ENCODE measurements at places on chromosomes 2 and 18. TPM values are rescaled to one million over a fixed set of nuclear protein-coding genes. Genes with fewer than 3 reads are reported as not detected.

DNA sequence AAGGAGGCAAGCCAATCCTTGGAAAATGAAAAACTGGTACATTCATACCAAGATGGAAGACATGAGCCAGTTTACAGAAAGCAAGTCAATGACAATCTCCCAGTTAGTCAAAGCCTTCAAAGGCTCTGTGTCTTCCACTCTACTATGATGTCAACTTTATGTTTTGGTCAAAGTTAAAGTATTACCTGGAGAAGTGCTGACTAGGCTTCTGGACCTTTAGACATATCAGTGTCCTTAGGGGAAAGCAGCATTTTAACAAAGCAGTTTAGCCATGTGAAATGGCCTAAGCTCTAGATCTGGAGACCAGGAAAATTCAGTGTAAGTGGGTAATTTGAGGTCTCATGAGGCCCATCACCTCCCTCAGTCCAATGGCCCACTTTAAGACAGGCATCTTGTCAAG, 30.8 kb downstream of the AAK1 start:
- no peak for DNase-seq
- H3K4me3 ChIP-seq: no peak overlapping the region
- H3K27me3 ChIP-seq: no peaks in the 10 kb centered on the region
- no peak overlapping the region for H3K27ac ChIP-seq
- peaks cover 14% of the 10 kb centered on the region for H3K36me3 ChIP-seq

- no peaks in the 10 kb centered on the region for H3K36me3 ChIP-seq
- DNase-seq: no peak
- H3K4me1 ChIP-seq: peaks cover 31% of the 10 kb centered on the region
- H3K4me3 ChIP-seq: no peak overlapping the region
Measured at GRCh38 chr2:166361351-166362153, 14.2 kb downstream of the SCN9A start.

DNA sequence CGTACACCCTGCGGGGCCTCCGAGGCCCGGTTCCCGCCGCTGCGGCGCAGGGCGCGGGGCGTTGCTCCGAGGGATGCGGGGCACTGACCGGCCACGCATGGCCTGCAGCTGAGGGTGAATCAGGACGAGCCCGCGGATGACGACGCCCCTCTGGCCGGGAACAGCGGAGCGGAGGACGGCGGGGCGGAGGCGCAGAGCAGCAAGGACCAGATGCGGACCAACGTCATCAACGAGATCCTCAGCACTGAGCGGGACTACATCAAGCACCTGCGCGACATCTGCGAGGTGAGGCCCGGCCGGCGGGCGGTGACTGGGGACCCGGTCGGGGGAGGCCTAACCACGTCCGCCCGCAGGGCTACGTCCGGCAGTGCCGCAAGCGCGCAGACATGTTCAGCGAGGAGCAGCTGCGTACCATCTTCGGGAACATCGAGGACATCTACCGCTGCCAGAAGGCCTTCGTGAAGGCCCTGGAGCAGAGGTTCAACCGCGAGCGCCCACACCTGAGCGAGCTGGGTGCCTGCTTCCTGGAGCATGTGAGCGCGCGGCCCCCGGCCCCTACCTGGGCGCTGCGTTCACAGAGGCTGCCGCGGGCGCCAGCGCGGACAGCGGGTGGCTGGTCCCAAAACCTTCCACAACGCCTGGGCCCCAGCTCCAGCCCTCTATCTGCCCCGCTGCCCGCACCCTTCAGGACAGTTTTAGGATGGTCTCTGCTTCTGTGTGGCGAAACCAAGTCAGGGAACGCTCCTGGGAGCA, 53.2 kb downstream of the FAM168B start:
- no peak for DNase-seq
- peaks cover 26% of the 10 kb centered on the region for H3K27me3 ChIP-seq
- peaks cover 6% of the 10 kb centered on the region for H3K4me1 ChIP-seq
- no peak overlapping the region for H3K27ac ChIP-seq
- no peak overlapping the region for H3K4me3 ChIP-seq

GRCh38 chr18:21513292-21513691, 87.2 kb downstream of the ESCO1 start:
- DNase-seq: no peak
- peaks cover 29% of the 10 kb centered on the region for H3K36me3 ChIP-seq
- no peaks in the 10 kb centered on the region for H3K27me3 ChIP-seq
- H3K4me1 ChIP-seq: no peaks in the 10 kb centered on the region

- H3K4me3 ChIP-seq: no peak overlapping the region
- no peaks in the 10 kb centered on the region for H3K4me1 ChIP-seq
- peaks cover 1% of the 10 kb centered on the region for H3K36me3 ChIP-seq
- no peak overlapping the region for H3K27ac ChIP-seq
- H3K27me3 ChIP-seq: no peaks in the 10 kb centered on the region
Measured at GRCh38 chr18:62081248-62081647, 105.6 kb downstream of the PIGN start.

DNA sequence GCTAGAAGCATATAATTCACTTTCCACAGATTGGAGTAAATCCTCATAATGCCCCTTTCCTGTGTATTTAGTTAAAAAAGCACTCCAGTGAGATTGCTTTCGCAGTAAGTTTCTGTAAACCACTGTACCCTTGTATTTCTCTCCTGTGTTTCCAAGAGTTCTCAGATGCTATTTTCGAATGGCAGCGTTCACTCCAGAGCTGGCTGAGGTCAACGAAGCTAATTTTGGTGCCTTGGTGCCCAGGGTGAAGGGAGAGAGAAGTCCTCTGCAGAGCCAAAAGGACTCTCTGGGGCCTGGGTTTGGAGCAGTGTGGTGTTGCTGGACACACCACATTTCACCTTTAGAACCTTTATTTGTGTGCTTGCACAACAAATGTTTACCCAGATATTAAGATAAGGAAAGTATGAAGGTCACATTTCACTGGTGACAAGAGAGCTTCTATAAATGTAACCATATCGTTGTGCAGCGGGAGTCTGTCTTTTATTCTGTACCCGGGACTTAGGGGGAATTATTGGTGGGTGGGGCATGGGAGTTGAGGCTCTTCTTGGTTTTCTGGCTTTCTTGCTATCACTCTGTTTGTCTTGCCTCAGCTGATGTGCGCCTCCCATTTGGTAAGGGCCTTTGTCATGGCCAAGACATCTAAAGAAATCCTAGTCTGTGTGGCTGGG, 9.9 kb downstream of the EPAS1 start:
- peaks cover 2% of the 10 kb centered on the region for H3K36me3 ChIP-seq
- H3K4me1 ChIP-seq: peaks cover 50% of the 10 kb centered on the region
- peak overlapping the region; percentile 37 for H3K4me3 ChIP-seq
- peaks cover 13% of the 10 kb centered on the region for H3K27me3 ChIP-seq

DNA sequence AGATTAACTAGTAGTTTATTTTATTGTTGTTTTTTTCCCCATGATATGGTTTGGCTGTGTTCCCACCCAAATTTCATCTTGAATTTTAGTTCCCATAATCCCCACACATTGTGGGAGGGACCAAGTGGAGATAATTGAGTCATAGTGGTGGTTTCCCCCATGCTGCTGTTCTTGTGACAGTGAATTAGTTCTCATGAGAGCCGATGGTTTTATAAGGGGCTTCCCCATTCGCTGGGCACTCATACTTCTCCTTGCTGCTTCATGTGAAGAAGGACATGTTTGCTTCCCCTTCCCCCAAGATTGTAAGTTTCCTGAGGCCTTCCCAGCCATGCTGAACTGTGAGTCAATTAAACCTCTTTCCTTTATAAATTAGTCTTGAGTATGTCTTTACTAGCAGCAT, 36.5 kb downstream of the GALNT14 start:
- H3K4me3 ChIP-seq: no peak overlapping the region
- H3K27me3 ChIP-seq: peaks cover 21% of the 10 kb centered on the region
- DNase-seq: no peak
- no peaks in the 10 kb centered on the region for H3K4me1 ChIP-seq

DNA sequence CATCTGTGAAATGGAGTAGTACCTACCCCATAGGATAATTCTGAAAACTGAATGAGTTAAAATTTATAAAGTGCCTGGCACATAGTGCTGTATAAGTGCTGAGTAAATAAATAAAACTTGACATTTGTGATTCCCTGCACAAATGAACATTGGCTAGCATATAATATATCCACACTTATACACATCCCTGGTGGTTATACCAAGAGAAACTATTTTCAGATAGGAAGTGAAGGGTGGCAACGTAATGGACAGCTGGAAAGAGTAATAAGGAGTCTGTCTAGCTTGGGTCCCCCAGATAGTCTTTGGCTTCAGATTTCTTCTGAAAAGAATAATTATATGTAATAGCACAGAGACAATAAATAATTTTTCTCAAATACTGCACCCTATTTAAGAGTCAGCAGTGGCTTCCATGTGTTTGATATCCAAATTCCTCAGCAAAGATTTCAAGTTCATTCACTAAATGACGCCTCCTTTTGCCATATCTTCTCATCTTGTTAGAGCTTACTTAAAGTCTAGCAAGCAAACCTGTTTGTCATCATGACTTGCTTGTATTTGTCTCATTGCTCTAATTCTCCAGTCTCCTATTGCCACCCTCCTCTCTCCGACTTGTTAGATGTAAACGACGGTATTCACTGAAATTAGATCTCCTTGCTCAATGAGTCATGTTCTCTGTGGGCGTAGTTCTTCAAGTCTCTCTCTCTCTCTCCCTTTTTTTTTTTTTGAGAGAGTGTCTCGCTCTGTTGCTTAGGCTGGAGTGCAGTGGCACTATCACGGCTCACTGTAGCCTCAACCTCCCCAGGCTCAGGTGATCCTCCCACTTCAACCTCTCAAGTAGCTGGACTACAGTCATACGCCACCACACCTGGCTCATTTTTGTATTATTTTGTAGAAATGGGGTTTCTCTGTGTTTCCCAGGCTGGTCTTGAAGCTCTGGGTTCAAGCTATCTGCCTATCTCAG, 8.7 kb upstream of the ADGRF3 start:
- H3K4me3 ChIP-seq: no peak overlapping the region
- H3K36me3 ChIP-seq: peaks cover 9% of the 10 kb centered on the region

GRCh38 chr2:20687260-20687832, 20.4 kb downstream of the GDF7 start:
- peaks cover 20% of the 10 kb centered on the region for H3K36me3 ChIP-seq
- no peaks in the 10 kb centered on the region for H3K27me3 ChIP-seq
- peak overlapping the region; percentile 75 for H3K27ac ChIP-seq
- H3K4me3 ChIP-seq: no peak overlapping the region
- DNase-seq: no peak

DNA sequence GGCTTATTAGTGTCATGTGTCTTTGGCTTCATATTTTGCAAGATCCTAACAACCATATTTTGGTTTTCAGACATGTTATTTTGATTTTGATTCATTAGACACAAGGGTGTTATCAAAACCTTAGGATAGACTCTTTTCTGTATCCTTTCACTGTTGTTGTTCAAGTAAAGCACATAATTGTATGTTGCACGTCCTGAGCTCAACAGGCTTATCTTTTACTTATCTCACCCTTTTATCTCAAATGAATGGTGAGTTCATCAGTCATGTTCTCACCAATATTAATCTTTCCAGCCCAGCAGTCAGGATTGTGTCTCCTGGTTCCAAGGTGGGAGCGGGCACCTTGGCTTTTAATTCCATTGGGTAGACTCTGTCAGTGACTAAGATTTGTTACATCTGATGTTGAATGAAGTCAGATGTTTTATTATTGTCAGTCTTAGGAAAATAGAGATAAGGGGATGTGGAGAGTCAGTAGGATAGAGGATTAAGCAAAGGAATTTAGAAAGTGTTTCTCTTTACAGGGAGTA, 11.9 kb downstream of the GPN1 start:
- DNase-seq: no peak
- H3K27ac ChIP-seq: no peak overlapping the region
- H3K4me3 ChIP-seq: no peak overlapping the region
- peaks cover 16% of the 10 kb centered on the region for H3K36me3 ChIP-seq
- no peaks in the 10 kb centered on the region for H3K27me3 ChIP-seq

DNA sequence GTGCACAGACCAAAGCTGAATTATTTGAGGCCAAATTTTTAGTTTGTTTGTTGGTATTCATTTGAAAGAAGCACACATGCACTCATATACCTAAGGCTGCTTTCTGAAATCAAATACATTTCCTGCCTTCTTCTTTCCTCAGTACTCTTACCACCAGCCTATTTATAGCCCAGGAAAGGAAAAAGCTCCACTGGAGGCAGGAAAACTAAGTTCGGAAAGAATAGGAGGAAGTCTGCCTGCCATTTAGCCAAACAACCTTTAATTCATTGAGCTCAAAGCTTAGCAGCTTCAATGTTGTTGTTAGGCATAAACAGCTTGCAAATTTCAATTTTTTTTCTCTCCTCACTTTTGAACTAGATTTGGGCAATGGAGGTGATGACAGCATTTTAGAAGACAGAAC, 40.4 kb upstream of the RASGRP3 start:
- H3K27me3 ChIP-seq: peaks cover 34% of the 10 kb centered on the region
- no peak for DNase-seq
- H3K4me3 ChIP-seq: no peak overlapping the region
- no peaks in the 10 kb centered on the region for H3K36me3 ChIP-seq

DNA sequence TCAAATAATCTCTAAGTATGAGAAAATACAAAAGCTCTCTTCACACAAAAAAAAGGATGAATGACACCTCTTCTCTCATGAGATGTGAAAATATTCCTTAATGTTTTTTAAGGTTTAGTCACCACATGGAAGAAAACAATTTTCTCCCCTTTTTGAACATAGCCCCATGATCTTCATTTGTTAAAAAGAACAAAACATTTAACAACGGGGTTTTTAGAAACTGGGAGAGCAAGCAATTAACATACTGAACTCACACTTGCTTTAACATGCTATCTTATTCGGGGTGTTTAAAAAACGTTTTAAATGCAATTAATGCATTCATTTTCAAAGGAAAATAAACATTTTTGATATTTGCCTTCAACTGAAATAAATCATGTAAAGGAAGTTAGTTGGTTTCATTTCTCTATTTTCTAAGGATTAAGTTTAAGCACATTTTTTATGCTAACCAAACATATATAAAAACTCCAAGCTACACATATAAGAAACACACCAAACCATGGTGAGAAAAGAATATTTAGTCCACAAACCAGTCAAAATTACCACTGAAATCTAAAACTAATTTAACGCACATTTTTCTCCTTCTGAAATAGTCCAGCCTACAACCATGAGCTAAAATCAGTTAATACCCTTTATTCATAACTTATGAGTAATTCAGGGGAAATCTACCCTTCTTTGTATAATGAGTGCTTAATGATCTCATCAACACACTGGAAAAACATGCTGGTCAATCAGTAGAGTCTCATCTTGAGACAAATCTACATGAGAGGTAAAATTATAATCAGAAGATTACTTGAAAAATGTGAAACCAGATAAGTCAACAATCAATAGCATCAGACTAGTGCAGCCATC, 8.2 kb downstream of the FBXO11 start:
- H3K27me3 ChIP-seq: no peaks in the 10 kb centered on the region
- no peak for DNase-seq
- peaks cover 1% of the 10 kb centered on the region for H3K36me3 ChIP-seq

The RGPD5 gene
- total RNA-seq: 107 TPM

The C2orf66 gene
- total RNA-seq: 0.38 TPM

The MYCN gene
- 17.6 TPM for total RNA-seq

The SLC5A7 gene
- total RNA-seq: 1.8 TPM

The CGREF1 gene
- total RNA-seq: 0.31 TPM

The CD207 gene
- total RNA-seq: not detected

The PCGF1 gene
- 24.4 TPM for total RNA-seq

The SALL3 gene
- 0.51 TPM for total RNA-seq

The MTCL1 gene
- 81.5 TPM for total RNA-seq
